ENCODE measurements at places on chromosomes 2 and 18.
A peak's percentile ranks its signal among the peaks of the same experiment; 100 is the strongest.

- H3K4me3 ChIP-seq = no peak overlapping the region
- no peaks in the 10 kb centered on the region for H3K36me3 ChIP-seq
- DNase-seq = no peak
- no peak overlapping the region for H3K27ac ChIP-seq
- H3K4me1 ChIP-seq = no peaks in the 10 kb centered on the region
- no peaks in the 10 kb centered on the region for H3K27me3 ChIP-seq
Measured at GRCh38 chr2:76826691-76827090, 695.5 kb downstream of the LRRTM4 start.

DNA sequence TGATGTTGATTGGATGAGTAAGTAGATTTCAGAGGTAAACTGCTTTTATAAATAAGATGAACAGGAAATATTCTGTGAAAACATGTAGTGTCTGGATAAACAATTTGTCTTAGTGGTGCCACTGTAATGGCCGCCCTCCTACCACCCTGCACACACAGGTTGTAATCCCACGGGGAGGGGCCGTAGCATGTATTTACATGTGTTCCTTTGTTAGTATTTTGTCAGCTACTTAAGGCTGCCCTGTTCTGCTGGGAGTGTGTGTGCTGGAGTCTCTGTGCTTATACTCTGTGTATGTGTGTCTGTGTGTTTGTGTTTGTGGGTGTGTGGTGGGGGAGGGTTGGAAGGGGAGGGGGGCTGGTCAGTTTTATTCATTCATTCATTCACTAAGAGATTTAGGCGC, 5.1 kb downstream of the TSHZ1 start:
- peak overlapping the region; percentile 34 for H3K27ac ChIP-seq
- no peaks in the 10 kb centered on the region for H3K27me3 ChIP-seq
- H3K4me3 ChIP-seq = peak overlapping the region; percentile 32
- no peak for DNase-seq
- H3K36me3 ChIP-seq = peaks cover 27% of the 10 kb centered on the region
- H3K4me1 ChIP-seq = peaks cover 45% of the 10 kb centered on the region

- H3K36me3 ChIP-seq = no peaks in the 10 kb centered on the region
- no peak for DNase-seq
- H3K4me3 ChIP-seq = no peak overlapping the region
- no peaks in the 10 kb centered on the region for H3K27me3 ChIP-seq
Measured at GRCh38 chr2:119254601-119255080, 31.0 kb downstream of the STEAP3 start.

DNA sequence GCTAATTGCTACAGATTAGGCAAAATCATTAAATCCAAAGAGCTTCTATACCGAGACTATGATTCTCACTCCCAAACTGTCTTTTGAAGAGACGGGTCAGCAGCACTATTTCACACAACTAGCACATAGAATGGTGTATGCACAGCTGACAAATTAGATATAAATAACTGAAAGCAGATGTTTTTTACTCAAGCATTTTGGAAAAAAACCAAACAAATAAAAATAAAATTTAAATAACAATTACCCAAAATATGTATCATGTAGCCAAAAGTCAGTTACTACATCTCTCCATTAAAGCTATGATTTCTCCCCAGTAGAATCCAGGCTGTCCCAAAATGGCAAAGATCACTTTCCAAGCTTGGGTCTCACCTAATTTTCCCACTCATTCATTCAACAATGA, 107.9 kb downstream of the TMEM163 start:
- no peak overlapping the region for H3K4me3 ChIP-seq
- peaks cover 5% of the 10 kb centered on the region for H3K27me3 ChIP-seq
- no peak for DNase-seq
- no peaks in the 10 kb centered on the region for H3K36me3 ChIP-seq
